Stimulated activated CD4-positive, alpha-beta T cell treated with anti-CD3 and anti-CD28 coated beads, Interleukin-1b, Interleukin-23, amount 100 ng/mL, for 4 hours (primary cell): ENCODE measurements at places on chromosomes 3 and 15.

DNA sequence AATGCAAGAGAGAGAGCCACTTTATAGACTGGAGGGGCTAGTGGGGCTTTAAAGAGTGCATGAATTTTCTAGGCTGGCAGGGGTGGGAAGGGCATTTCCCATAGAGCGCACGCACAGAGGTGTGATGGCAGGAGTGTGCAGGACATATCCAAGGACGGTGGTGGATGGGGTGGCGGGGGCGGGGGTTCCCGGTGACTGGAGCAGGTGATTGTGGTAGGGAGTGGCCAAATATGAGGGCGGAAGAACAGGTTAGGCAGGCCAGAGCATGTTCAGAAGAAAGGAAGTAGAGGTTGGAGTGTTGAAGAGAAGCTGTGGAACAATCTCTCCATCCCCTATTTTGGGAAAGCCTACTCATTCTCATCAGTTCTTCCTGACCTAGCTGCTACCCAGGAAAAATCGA, 18.1 kb downstream of the FAM81A start:
- DNase-seq = no peak

- DNase-seq = no peak
Measured at GRCh38 chr3:28777806-28778475, 429.3 kb upstream of the AZI2 start.

DNA sequence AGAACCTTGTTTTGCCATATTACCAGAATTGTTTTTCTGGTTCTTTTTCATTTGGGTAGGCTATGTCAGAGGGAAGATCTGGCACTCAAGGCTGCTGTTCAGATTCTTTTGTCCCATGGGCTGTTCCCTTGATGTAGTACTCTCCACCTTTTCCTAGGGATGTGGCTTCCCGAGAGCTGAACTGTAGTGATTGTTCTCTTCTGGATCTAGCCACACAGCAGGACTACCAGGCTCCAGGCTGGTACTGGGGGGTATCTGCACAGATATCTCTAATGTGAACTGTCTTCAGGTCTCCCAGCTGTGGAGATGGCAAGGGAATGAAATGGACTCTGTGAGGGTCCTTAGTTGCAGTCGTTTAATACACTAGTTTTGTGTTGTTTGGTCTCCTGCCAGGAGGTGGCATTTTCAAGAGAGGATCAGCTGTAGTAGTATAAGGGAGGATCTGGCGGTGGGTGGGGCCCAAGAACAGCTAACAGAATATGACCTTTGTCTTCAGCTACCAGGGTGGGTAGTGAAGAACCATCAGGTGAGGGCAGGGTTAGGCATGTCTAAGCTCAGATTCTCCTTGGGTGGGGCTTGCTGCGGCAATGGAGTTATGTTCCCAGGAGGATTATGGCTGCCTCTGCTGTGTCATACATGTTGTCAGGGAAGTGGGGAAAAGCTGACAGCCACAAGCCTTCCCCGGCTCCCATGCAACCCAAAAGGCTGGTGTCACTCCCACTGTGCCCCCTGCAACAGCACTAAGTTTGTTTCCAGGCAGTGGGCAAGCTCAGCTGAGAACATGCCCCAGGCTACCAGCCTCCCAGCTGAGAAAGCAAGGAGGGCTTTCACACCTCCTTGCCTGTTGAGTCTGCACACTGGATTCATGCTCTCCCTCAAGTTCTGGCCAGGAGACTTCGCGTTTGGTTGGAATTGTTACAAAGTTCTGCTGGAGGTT, 252.5 kb downstream of the ISL2 start:
- no peak for DNase-seq

GRCh38 chr3:77038930-77039605, 831 bp upstream of the ROBO2 start:
- DNase-seq = no peak

DNA sequence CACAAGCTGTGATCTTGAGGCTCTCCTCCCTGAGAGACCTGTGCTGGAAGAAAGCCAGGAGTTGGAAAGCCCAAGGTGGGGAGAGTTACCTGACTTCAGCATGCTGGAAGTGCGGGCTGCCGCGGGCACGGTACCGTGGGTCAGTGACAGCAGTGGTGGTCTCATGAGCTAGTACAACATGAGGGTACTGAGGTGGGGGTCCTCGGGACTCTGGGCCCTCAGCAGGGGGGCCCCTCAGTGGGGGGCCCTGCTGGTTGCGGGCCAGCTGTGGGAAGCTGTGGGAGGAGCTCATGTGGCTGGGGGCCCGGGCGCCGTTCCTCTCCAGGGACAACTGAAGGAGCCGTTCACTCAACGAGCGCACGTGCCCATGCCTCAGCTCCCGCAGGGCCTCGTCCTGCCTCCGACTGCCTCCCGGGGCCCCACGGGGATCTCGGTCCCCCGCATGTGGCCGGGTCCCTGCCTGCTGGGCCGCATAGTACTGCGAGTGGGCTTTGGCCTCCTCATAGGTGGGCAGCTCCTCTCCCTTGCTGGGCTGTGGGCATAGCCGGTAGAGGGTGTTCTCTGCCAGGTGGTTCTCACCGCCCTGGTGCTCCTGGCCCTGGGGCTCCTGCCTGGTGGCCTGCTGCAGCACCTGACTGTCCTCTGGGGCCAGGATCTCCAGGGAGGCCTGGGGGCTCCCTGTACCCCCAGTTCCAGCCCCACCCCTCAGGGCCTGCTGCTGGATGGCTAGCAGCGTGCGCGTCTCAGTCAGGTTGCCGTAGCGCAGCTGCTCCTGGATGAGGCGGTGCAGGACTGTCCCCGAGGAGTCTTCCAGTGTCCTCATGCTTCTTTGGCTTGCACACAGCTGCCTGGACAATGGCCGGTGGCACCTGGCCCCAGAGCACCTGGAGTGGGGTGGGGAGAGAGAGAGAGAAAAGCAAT, 3.4 kb downstream of the AMOTL2 start:
- no peak for DNase-seq

GRCh38 chr3:23921052-23921511, 4.2 kb downstream of the RPL15 start:
- DNase-seq = no peak

- no peak for DNase-seq
Measured at GRCh38 chr3:152381881-152382295, 113.2 kb downstream of the MBNL1 start.

GRCh38 chr3:149588909-149589308, 68.9 kb downstream of the WWTR1 start:
- no peak for DNase-seq
